Mucosa of gallbladder (tissue), 1 donor: ENCODE measurements at places on chromosomes 11 and 22. TPM values are rescaled to one million over a fixed set of nuclear protein-coding genes. Genes with fewer than 3 reads are reported as not detected.

GRCh38 chr11:70173018-70173417 is 30.1 kb upstream of the FADD start:
- no peak for DNase-seq

TSSK2 gene
- not detected for total RNA-seq

OR5D16 gene
- total RNA-seq, result not detected

HOATZ gene
- total RNA-seq, result not detected

SAMM50 gene
- total RNA-seq, result 51.8 TPM

DNA sequence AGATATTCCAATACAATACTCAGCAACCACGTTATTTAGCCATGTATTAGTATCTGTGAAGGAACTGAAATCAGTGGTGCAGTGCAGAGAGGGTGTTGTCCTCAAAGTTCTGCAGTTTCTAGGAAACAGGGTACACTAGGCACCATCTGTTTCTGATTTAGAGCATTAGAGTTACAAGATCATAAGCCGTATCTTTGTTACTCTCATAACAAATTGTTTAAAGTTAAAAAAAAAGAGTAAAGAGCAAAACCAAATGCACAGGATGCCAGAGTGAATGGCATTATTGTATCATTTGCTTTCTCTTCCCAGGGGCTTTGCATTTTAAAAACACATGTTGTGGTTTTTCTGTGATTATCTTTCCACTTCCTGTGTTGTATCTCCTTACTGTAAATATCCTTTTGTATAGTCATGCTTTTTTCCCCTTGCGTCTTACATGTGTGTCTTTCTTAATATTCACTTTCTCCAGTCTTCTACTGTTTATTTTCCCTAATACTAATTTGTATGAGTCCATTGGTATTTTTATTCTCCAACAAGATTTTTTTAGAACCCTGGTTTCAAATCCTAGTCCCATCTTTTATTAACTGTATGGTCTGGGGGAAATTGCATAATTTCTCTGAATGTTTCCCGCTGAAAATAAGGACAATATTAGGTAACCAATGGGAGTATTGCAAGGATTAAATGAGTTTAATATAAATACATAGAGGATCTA is 15.2 kb upstream of the NUP160 start:
- no peak for DNase-seq
